ENCODE measurements at places on chromosomes 4 and X.

DNA sequence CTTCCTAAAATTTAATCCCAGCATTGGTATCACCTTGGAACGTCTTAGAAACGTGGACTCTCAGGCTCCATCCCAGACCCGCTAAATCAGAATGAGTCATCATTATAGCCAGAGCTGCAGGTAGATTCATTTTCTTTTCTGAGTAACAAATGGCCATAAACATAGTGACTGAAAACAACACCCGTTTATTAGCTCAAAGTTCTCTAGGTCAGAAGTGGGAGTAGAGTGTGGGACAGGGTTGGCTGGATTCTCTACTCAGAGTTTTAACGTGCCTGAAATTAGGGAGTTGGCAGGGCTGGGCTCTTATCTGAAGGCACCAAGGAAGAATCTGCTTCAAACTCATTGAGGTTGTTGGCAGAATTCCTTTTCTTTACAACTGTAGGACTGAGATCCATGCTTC is 101.8 kb upstream of the C1QTNF7 start:
- DNase-seq, result no peak

- DNase-seq, result no peak
Measured at GRCh38 chr4:183038436-183038835, 60.6 kb upstream of the WWC2 start.

- no peak for DNase-seq
Measured at GRCh38 chr4:56857601-56858309, 36.3 kb upstream of the SPINK2 start.

- no peak for DNase-seq
Measured at GRCh38 chr4:134862116-134862515, 660.5 kb upstream of the PABPC4L start.

DNA sequence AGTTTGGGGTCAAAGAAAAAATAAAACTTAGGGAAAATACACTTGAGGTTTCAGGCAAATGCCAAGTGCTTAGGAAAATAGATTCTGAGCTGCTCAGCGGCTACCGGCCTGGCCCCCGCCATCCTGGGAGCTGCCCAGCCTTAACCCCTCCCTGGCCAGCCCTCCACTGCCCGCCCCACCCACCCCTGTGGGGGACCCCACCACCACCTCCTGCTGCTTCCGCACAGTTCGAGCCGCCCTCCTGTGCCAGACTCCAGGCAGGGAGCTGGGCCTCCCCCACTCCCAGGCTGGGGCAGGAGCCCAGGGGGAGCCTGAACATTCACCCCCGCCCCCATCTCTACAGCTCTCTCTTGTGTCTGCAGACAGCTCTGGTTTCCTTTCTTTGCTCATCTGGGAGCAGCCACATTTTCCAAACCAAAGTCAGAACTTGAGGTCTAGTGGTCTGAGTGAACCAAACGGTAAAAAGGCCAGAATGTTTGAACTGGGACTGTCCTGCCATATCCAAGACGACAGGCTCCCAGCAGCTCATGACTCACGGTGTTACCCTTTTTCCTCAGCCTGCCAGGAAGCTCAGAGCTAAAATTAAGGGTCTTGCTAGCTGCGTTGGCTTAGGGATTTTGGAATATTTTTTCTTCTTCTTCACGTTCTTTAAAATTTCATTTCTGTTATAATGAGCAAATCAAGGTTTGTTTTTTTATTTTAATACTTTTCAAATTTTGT is 4.7 kb upstream of the FGFR3 start:
- no peak for DNase-seq

GRCh38 chr4:118225511-118225910 is 127.3 kb downstream of the PRSS12 start:
- DNase-seq, result no peak

GRCh38 chrX:39809331-39809730 is 288.4 kb downstream of the BCOR start:
- peak; percentile 27 for DNase-seq

GRCh38 chrX:150649096-150649870 is 43.9 kb upstream of the MTMR1 start:
- DNase-seq, result peak; percentile 7

DNA sequence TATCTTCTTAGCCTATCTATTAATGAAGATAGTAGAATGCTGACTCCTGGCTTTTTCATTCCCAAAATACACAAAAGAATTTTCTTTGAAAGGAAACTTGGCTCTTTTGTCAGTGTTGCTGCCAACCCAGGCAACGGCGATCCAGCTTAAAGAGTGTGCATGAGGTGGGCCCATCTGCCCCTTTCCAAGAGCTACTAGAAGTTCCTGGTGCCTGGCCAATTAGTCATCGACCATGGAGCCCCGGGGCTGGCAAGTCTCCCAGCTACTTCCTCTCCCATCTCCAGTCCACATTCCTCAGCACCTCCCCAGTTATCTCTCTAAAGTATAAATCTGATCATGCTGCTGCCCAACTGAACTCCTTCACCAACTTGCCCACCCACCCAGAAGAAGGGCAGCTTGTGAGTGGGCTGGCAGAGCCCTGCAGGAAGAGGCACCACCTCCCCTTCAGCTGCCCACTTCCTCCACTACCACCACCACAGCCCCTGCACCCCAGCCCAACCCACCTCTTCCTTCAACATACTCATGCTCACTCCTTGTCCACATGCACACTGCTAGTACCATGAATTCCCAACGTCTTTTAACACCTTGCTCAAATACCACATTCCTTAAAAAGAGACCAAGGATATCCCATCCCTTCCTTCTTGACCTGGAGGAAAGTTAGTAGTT is 158.2 kb upstream of the MAP3K15 start:
- peak; percentile 80 for DNase-seq

DNA sequence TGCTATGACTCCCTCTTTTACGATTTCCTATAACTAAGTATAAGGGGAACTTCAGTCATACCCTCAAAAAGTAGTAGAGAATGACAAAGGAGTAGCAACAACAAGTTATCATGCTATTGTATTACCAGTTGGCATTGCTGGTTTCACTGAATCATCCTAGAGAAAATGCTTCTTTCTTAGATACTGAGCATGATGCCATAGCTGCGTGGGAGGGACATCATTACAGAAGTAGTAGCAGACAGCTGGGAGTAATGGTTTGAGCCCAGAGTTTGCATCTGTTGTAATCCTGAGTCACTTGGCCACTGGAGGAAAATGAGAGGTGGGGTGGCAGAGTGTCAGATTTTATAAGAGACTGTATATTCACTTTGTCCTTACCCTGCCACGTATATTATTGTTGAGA is 38.6 kb downstream of the MTMR1 start:
- DNase-seq, result peak; percentile 81

GRCh38 chr4:170723171-170723570 is 633.4 kb upstream of the AADAT start:
- no peak for DNase-seq

GRCh38 chrX:30488092-30488491 is 89.5 kb downstream of the TASL start:
- DNase-seq, result peak; percentile 28

DNA sequence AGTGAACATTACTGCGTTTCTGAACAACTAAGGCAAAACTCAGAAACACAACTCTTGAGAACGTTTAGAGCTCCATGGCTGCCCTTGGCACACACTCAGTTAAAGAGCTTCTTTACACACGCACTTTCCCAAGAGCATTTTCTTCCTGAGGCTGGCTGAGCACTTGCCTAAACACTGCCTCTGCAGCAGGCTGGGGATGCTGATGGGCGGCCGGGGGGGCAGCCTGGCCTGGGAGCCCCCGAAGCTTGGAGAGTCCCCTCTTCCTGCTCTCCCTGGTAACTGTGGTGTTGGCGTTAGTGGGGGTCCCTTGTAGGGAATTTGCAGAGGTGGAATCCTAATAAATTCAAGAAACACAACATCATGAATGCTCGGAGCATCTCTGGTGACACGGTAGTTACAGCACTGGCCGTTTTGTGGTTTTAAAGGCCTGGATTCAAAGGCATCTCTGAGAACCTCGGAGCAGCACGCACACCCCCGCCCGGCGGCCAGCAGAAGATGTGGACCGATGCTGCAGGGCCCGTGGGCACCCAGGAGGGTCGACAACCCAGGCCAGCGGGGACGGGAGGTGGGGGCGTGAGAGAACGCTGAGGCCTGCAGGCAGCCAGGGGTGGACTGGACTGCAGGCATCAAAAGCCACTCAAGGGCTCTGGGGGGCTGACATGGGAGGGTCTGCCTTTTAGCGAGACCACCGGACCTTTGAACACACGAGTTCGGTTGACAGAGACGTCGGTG is 45.4 kb downstream of the FGFRL1 start:
- no peak for DNase-seq

DNA sequence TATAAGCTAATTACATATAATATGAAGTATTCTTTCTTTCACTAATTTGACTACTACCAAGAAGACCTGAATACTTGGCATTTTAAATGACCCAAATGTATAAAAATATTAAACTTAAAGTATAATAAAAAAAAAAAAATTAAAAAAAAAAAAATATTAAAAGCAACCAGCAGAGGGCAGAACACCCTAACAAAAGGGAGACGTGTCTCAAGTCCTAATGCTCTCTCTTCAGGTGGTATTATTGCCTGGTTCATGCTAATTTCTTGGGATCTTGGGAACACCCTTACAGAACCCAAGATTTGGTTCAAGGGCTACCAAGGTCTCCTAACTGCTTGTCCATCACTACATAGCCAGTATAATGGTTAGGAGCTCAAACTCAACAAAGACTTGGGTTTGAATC is 754.8 kb downstream of the RAB28 start:
- peak; percentile 48 for DNase-seq

DNA sequence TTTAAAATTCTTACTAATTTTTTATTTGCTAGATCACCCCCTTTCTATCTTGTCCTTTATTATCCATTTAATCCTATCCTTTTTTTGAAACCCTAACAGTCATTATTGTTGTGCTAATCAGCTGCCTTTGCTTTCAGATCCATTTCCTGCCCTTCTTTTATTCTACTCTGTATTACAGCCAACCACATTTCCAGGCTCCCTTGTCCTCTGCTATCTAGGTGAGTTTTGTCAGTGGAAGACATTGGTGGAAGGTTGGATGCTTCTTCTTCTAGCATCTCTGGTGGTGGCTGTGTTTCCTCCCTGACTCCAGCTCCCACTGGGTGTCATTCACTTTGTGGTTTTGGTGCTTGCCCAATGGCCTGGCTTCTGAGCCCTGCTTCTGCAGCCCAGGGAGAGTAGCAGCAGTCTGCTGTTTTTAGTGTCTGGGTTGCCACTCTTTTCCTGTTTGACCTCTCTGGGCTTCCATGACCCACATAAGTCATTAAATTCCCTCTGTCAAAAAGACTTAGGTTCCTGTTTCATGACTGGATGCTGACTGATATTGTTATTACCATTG is 225.2 kb upstream of the PGRMC2 start:
- DNase-seq, result no peak

DNA sequence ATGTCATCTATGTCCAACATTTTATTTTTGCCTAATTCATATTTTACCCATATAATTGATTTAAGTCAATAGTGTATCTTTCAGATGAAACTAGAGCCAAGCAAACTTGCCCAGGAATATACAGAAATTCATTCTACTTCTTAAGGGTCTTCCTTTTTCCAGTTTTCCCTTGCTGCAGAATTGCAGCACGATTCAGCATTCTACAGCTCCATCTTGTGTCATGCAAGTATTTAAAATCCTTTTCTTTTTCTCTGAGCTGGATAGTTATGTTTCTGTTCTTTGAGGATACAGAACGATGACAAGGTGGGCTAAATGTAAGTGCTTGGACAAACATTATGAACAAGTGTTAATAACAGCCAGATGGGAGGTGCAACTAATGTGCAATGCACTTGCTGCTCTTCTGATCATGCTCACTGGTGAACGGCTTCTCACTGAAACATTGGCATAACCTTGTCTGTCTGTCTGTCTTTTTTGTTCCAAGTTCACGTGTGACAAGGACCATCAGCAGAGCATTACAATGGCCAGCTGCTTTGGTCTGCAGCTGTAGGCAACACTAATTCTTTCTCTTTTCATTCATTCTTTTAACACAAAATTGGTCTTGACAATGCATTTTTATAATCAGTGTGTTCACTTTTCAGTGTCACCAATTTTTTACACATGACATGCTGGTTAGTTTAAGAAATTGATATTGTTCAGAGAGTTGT is 1821.7 kb downstream of the ARAP2 start:
- no peak for DNase-seq

GRCh38 chrX:144732588-144732987 is 514.7 kb upstream of the SPANXN1 start:
- DNase-seq, result no peak

DNA sequence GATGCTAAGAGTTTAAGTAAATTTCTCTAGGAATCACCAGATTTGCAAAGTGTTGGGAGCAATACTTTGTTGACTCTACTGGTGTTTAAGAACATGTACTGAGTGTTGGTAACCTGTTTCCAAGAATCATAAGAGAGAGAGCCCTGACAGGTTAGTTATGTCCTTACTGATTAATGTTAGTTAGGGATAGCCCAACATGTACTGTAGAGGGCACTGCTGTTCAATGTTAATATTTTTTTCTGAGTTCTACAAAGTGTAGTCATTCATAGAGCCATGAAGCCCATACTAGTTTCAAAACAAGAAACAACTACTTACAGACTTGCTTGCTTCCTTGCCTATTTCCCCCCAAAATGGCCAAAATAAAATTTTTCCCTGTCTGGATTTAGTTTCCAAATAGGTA is 11.9 kb downstream of the TMPRSS11D start:
- peak; percentile 49 for DNase-seq

DNA sequence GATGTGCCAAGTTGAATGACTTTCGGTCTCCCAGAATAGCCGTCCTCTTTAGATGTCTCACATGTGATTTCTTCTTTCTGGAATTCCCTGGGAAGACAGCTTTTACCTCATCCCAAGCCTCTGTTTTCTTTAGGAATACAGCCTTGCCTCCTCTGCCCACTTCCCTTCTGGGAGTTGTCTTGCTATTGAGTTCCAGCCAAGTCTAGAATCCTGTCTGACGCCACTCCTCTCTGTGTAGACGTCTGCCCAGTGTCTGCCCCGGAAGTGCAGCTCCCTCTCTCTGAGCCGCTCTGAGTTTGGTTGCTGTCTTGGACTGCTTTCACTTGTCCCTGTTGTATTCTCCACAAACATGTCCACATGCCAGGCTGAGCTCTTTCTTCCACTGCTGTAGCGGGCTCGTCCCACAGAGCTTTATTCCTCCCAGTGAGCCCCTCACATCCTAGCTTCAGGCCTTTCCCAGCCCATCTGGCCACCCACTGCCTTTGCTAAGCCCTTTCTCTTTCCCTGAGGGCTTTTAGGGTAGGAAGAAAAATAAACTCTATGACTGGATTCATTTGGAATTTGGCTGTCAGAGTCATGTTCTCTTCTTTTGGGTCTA is 9.0 kb upstream of the IGFBP7 start:
- peak; percentile 93 for DNase-seq

- DNase-seq, result no peak
Measured at GRCh38 chr4:39124885-39125599, 57.3 kb upstream of the WDR19 start.

DNA sequence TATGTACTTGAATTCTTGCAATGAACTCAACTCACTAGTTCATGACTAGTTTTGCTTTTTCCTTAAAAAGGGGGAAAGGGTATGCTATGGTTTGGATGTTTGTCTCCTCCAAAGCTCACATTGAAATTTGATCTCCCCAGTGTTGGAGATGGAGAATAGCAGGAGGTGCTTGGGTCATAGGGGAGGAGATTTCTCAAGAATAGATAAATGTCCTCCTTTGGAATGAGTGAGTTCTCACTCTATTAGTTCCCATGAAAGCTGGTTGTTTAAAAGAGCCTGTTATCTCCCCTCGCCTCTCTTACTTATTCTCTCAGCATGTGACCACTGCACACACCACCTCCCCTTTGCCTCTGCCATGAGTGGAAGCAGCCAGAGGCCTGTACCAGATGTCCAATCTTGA is 109.4 kb upstream of the INTU start:
- no peak for DNase-seq
